ENCODE measurements at places on chromosomes 1 and 21.

GRCh38 chr1:204712708-204713430, 27.3 kb upstream of the LRRN2 start:
- DNase-seq, result no peak

DNA sequence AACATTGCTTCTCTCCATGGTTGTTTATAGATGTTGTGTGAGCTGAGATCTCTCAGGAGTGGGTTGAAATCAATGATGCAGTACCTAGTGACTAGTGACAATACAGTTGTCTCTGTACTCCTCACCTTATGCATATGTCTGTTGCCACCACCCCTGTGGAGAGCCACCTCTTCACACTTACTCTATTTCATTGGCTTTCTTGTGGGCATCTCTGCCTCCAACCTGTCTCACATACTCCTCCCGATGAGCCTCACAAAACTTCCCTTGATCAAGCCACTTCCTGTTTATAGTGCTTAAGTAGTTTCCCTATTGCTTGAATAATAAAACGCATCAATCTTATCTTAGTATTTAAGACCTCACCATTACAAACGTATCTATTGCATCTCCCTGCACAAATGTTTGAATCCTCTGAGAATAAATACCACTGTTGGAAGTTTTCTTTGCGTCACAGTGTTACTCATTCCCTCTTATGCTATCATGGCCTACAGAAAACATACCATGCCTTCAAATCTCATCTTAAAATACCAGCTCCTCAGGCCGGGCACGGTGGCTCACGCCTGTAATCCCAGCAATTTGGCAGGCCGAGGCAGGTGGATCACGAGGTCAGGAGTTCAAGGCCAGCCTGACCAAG, 54.7 kb upstream of the GREM2 start:
- DNase-seq, result no peak

DNA sequence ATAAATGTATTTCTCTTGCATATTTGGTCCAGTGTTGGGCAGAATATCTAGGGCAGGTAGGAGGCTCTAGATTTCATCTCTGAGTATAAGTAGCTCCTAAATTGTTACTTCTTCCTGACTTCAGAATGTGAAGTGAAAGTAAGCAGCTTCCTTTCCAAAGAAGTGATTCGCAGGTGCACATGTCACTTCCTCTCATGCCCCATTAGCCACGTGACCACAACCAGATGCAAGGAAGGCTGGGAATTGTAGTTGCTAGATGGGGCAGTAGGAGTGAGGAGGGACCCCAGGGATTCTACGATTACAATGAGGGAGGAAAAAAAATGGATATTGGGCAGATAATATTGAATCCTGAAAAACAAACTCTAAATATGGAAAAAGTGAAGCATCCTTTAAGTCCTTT, 113.2 kb upstream of the CYYR1 start:
- peak; percentile 47 for DNase-seq

DNA sequence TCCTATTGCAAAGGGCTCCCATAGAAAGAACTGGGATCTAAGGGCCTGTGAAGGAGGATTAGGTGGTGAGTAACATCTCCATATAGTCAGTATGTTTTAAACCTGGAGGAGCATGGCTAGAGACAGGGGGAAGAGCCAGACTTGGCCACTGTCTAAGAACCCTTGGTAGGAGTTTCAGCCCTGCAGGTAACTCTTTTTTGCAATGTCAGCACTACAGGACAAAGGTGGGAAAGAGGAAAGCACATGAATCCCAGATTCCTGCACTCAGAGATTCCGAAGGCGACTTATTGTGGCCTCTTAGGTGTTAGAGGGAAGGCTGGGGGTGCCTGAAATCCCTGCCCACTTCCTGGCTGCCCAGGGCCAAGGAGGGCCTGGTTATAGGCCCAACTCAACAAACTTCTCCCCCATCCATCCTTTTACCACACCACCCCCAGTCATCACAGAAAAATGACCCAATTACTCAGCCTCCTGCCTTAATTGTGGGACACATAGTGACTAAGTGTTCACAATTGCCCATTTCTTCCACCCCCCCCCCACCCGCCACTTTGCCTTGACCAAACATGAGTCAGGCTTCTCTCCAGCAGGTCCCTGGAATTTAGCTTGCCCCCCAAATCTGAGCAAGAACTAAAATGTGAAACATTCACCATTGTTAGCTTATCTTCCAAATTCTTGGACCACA, 1.9 kb upstream of the NTNG1 start:
- no peak for DNase-seq

- no peak for DNase-seq
These were observed 10.1 kb downstream of the TRIM46 start for GRCh38 chr1:155183775-155184221.

DNA sequence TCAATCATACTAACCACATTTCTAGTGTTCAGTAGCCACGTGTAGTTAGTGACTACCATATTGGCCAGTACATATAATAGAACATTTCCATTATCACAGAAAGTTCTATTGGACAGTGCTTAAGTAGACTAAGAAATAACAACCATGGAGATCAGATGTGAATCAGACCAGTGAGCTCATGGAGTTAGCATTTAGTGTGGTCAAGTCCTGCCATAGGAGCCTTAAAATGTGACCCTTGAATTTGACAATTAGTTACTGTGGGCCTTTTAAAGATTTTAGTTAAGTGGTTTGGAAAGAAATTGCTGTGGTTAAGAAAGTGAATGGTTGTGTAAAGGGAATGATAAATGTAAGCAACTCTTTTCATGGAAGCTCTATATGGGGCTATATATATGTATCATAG, 123.4 kb downstream of the POU2F1 start:
- no peak for DNase-seq

DNA sequence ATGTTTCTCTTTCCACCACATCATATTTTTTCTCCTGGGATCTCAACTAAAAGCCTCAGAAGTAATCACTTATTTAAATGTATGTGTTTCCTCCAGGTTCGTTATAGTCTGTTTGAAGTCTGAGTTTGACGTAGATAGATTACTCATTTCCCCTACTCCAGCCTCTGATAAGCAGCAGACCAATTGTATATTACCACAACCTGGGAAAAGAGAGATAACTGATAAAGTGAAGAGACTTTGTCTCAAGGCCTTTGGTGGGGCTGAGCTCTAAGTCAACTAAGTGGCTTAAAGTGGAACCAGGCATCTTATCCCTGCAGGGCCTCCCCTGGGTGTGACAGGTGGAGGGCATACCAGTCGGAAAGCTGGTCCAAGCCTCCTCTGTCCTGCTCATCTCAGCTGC, 34.9 kb upstream of the CACNA1E start:
- DNase-seq, result no peak

DNA sequence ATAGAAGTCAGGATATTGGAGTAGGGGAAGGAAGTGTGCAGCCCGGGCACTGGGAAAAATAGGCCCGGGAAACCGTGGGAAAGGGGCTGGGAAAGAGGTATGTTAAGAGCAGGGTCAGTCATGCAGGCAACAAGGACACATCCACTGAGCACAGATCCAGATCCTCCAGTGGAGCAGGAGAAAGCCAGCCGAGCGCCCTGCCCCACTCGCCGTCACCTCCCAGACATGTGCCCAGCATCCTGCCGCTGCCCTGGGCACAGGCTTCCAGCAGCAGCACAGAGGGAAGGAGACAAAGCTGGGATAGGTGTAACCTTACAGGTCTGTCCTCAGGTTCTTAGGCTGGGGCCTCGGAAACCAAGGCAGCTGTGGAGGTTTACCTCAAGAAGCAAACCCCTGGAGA, 64.2 kb downstream of the FAM163A start:
- no peak for DNase-seq

Measured in activated CD4-positive, alpha-beta T cell treated with anti-CD3 and anti-CD28 coated beads, Interleukin-10, Interleukin-2, amounts not matched to agents 100 ng/mL and 50 ng/mL, durations not matched to agents 16 hours and 8 hours (primary cell).